Esophagus squamous epithelium (tissue), 5 donors: ENCODE measurements at places on chromosomes 12 and 14.

DNA sequence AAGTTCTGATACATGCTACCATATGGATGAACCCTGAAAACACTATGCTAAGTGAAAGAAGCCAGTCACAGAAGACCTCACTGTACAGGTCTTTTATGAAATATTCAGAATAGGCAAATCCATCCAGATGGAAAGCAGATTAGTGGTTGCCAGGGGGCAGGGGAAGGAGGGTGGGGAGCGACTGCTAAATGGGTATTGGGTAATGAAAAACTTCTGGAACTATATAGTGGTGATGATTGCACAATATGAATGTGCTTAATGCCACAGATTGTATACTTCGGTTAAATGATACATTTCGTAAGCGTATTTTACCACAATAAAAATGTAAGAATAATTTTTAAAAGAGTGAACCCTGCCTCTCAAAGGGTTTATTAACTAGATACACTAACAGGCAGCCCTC, 11.8 kb upstream of the KSR2 start:
- no peak for DNase-seq

DNA sequence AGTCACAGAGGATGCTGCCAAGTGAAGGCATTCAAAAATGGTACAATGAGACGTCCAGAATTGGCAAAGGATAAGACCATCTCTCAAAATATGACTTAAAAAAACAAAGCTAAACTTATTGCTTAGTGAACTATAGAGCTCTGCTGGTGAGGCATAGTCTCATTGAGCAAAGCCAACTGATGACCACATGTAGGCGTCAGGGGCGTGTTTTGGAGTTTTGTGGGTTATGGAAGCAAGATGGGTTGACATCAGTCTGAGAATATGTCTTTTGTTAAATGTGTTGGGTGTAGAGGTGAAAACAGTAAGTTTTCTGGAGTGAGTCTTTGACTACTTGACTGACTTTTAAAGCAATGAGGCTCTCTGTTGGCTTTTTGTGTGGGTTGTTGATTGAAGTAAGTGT, 47.2 kb downstream of the ATL1 start:
- no peak for DNase-seq

GRCh38 chr12:118356809-118357256, 15.9 kb downstream of the TAOK3 start:
- no peak for DNase-seq

GRCh38 chr12:48602192-48602989, 32.5 kb upstream of the LALBA start:
- DNase-seq, result no peak

- no peak for DNase-seq
Measured at GRCh38 chr12:26158078-26158764, 33.4 kb upstream of the BHLHE41 start.

DNA sequence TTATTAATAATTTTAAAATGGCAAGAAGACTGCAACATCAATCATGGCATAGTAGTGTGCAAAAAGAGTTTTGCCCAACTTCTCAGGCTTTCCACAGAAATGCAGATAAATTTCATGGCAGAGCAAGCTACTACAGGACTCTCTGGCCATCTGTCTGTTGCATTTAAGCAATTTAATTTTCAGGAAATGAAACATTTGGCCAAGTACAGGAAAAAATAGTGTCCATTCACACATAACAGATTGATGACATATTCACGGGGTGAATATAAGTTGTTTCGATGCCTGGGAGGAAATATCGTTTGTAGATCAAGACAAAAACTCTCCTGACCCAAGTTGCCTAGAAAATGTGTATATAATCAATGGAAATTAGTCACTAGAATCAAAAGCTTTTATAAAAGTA, 324.0 kb downstream of the PRKD1 start:
- no peak for DNase-seq

DNA sequence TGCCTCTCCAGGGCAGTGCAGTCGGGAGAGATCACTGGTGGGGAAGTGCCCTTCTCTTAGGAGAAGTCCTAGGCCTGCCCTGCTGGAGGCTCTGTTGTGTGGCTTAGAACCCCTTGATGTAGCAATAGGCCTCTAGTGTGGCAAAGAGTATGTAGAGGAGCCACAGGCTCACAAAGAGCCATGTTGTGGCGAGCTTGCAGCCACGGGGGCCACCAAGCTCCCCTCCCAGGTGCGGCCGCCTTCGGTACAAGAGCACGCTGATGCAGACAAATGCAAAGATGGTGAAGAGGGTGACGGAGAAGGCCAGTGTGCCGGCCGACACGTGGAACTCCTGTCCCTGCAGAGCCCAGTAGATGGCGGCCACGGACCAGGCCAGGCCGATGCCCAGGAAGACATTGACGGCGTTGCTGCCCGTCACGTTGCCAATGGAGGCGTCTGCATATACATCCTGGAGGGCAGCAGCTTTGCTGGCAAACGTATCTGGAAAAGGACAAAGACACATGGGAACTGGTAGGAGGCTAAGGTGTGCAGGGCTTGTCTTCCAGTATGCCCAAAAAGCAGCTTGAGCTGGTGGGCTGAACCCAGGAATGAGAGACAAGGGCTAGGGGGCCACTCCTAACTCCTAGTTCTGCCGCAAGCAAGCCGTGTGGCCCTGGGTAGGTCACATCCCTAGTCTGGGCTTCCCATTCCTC, 142.8 kb downstream of the SLC8A3 start:
- DNase-seq, result no peak

DNA sequence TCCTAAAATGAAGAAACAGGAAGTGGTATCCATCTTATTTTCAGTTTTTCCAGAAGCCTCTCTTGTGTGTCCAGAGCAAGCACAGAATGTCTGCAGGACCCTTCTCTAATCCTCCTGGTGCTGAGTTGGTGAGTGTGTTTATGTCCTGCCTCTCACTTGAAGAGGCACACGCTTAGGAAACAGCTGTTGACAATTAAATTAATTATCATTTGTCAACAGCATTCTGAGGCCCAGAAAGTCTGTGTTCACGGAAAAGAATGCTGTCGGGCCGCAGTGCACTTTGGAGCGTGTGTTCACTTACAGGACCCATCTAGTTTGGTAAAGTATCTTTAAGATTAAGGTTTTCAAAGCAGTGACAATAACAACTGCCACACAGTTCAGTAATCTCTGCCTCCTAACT, 70.5 kb downstream of the LMNTD1 start:
- DNase-seq, result no peak

DNA sequence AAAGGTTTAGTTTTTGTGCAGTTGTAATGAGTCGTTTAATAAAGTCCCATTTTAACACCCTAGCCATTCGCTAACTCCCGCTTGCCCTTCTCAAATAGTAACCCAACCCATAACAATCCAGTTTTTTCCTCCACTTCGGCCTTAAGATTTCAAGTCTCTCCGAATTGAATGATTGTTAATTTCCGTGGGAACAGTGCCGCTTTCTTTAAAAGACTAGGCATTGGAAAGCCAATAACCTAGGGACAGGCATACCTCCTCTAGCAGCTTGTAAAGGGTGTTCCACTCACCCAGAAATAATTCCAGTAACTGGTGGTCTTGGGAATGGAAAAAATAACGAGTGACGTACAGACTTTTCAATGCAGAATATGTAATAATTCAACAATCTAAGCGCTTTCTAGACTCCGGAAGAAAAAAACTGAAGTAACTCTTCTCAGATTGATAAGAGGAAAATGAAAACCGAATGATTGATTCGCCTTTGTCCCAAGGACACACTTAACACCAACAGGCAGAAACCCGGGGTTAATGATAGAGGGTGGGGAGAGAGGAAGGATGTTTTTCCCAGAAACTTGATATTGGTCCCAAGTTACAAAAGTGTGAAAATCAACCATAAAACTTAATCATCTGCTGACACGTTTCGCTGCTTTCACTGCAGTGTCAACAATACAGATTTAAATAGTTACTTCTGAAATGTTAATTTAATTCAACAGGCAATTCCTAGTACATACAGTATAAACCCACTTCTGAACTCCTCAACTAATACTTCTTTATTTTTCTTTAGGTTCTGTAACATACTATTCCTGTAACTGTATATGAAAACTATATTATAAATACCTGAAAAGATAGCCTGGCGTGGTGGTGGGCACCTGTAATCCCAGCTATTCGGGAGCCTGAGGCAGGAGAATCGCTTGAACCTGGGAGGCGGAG, 1.0 kb upstream of the SINHCAF start:
- DNase-seq, result no peak

- no peak for DNase-seq
Measured at GRCh38 chr14:71362920-71363584, 455.8 kb downstream of the PCNX1 start.

GRCh38 chr12:10381928-10382628, 7.8 kb downstream of the KLRK1 start:
- no peak for DNase-seq

DNA sequence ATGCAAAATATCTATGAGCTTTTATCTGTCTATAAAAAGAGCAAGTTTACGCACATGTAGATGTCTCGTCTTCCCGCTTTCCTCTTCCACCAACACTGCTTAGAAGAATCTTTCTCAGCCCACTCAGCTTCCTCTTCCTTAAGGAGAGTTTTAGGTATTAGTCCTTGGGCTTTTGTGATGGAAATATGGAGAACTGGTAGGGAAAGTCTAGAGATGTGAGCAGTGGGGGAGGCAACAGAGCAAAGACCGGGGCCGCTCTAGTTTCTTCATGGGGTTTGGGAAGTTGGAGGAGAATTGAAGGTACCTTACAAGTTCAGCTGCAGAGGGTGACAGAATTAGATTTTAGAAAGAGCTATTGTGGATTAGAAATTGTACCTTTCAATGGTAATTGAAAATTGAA, 56.3 kb upstream of the CPNE8 start:
- no peak for DNase-seq

GRCh38 chr12:121253638-121254335, 42.7 kb downstream of the CAMKK2 start:
- no peak for DNase-seq

- DNase-seq, result no peak
Measured at GRCh38 chr12:3436461-3437065, 54.4 kb upstream of the PRMT8 start.

- DNase-seq, result no peak
Measured at GRCh38 chr14:103189481-103190470, 66.5 kb downstream of the TNFAIP2 start.

- no peak for DNase-seq
Measured at GRCh38 chr12:127272864-127273263, 994.1 kb upstream of the TMEM132C start.

DNA sequence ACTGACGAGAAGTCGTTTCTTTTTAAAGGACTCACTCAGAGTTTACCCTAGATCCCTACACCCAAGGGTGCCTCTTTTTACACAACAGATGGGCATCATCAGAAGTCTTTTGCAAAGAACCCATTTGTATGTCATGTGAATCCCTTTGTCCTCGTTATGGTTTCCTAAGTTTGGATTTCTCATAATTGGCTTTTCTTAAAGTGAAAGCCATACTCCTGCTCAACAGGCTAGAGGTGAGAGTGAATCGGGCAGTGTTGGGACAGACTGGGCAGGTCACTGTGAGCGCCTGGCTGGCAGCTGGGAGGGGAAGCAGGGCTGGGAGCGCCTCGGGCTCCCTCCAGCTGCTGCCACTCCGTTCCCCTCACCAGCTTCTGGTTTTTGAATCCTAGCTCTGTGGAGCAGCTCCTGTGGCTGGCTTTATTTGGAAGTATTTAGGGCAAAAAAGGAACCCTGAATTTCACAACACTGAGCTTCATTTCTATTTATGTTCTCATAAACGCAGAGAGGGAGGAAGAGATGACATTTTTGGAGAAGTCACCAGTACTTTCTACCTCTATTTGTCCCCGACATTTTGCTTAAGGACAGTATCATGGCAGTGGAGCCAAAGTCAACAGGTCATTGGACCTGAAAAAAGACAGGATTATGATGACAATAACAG, 63.8 kb upstream of the ACTN1 start:
- DNase-seq, result no peak

- no peak for DNase-seq
Measured at GRCh38 chr12:66813137-66813892, 134.4 kb upstream of the GRIP1 start.

- DNase-seq, result no peak
Measured at GRCh38 chr12:130879212-130879686, 7.4 kb downstream of the RAN start.

DNA sequence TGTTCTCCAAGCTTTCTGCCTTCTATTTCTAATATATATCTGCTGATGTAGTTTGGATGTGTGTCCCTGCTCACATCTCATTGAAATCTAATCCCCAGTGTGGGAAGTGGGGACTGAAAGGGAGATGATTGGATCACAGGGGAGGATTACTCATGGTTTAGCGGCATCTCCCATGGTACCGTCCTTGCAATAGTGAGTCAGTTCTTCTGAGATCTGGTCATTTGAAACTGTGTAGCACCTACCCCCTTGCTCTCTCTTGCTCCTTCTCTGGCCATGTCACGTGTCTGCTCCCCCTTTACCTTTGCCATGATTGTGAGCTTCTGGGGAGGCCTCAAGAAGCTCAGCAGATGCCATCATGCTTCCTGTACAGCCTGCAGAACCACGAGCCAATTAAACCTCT, 26.2 kb upstream of the ALX1 start:
- no peak for DNase-seq

GRCh38 chr14:94175011-94175745, 1.1 kb downstream of the PPP4R4 start:
- DNase-seq, result no peak

DNA sequence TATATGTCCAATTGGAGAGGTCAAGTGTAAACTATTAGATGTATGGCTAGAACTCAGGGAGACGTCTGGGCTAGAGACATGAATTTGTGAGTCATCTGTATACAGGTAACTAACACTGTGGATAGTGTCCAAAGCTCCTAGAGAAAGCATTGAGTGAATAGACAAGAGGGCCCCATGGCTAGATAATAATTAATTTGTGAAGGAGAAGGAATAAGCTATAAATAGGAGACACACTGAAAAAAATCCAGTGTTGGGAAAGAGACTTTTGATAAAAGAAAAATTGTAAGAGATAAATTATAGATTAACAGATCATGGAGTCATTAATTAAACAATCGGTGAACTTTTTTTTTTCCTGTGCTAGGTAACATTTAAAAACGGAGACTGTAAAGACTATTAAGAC, 326.6 kb upstream of the PRICKLE1 start:
- no peak for DNase-seq

- no peak for DNase-seq
Measured at GRCh38 chr12:88182416-88182815, 40.3 kb downstream of the TMTC3 start.

DNA sequence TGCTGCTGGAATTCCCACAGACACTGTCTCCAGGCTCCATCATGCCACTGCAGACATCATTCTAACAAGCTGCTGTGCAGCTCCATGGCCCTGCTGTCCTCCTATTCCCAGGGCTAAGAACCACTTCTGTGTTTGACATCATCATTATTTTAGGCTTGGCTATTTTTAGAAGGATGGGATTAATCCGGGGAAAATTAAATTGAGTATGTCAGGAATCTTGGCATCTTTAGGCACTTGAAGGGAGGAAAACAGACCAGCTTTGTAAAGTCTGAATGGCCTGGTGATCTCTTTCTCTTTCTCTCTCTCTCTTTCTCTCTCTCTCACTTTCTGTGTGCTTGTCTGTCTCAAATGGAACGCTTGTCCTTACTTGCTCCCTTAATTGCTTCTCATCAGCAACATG, 568.3 kb upstream of the FLRT2 start:
- DNase-seq, result no peak

- no peak for DNase-seq
Measured at GRCh38 chr14:104689881-104690711, 678 bp downstream of the INF2 start.
